ENCODE measurements at places on chromosomes 5 and 9.

DNA sequence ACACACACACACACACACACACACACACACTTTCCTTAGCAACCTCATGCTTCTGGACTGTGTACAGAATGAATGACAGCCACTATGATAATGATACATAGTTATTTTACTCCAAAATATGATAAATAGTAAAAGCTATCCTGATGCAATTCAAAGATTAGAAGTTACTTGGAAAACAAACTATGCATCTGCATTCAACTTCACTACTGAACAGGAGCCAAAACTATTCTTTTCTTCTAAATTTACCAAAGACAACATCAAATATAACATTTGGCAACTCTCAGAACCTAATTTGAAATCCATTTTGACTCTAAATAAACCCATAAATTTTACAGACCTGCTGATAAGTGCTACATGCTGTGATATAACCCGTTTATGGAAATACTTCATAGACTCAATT is 33.3 kb downstream of the GLIS3 start:
- no peak for DNase-seq

GRCh38 chr5:19987612-19988361 is at the start of gene CDH18:
TSS of gene CDH18 (minus strand) at chr5:19988200. CDS start at chr5:19838986, 149,214 bp downstream.
- peak; percentile 73 for DNase-seq

GRCh38 chr5:133983674-133984073 is 15.2 kb upstream of the C5orf15 start:
- DNase-seq = no peak

GRCh38 chr5:178293400-178293799 is 60.8 kb upstream of the PHYKPL start:
- no peak for DNase-seq

- no peak for DNase-seq
Measured at GRCh38 chr5:89697581-89697980, 712.0 kb downstream of the CETN3 start.

DNA sequence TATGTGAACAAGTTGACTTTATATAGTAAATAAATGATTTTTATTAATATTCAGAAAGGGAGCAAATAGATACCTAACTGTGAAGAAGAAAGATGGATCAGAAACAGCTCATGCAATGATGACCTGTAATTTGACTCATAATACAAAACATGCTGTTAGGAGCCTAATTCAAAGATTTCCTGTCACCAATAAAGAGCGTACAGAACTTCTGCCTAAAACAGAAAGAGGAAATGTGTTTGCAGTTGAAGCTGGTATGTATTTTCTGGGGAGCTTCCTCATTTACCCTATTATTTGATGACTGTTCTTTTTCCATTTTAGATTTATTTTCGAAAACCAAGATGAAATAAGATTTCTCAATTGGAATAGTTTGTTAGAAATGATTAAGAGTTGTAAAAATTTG is 11.4 kb downstream of the YTHDC2 start:
- DNase-seq = no peak

- DNase-seq = no peak
Measured at GRCh38 chr5:39022151-39022550, 52.0 kb downstream of the RICTOR start.

GRCh38 chr9:103427696-103428095 is 432.6 kb downstream of the CYLC2 start:
- DNase-seq = no peak

DNA sequence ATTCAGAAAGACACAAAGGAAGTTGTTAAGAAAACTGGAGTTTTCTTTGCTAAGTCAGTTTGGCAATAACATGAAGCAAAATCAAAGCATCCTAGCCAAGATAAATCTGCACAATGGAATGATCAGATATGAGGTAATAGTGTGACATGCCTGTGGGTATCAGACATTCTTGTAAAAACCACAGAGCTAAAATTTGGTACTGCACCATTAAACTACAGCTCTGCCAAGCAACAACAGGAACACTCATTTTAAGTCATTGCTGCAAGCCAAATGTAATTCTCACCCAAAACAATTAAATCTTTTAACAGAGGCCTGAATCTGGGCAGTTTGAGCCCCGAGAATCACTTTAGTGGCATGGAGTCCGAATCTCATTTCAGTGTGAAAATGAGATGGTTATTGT is 96.6 kb downstream of the VCAN start:
- no peak for DNase-seq

- DNase-seq = no peak
Measured at GRCh38 chr5:73155271-73156222, 17.4 kb upstream of the TMEM174 start.

DNA sequence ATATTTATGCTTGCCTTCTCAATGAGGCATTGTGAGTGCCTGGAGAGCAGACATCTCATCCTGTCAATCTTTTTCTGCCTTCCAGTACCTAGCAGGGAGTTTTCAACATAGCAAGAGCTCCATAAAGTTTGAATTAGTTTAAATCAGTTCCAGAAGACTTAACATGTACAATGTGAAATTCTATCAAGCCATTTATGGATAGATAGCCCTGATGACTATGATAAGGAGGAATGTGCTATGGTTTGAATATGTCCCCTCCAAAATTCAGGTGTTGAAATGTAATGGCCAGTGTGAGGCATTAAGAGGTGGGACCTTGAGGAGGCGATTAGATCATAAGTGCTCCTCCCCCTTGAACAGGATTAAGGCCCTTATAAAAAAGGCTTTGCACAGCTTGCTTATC is 306.9 kb upstream of the SMARCA2 start:
- no peak for DNase-seq

DNA sequence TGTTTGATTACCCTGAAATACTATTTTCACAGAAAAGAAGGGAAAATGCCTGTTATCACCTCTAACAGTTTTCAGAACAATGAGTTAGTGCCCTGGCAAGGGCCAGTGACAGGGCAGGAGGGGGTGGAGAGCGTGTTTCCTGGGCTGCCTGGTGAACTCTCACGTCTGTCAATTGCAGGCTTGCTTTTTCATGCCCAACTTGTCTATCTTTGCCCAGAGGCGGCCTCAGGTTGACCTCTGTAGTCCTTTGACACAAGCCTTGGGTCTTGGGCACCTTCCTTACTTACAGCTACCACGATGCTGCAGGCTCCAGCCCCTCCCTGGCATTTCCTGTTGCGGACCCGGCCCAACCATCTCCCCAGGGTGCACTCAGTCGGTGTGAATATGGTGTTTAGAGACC is 2.2 kb upstream of the CEL start:
- no peak for DNase-seq

DNA sequence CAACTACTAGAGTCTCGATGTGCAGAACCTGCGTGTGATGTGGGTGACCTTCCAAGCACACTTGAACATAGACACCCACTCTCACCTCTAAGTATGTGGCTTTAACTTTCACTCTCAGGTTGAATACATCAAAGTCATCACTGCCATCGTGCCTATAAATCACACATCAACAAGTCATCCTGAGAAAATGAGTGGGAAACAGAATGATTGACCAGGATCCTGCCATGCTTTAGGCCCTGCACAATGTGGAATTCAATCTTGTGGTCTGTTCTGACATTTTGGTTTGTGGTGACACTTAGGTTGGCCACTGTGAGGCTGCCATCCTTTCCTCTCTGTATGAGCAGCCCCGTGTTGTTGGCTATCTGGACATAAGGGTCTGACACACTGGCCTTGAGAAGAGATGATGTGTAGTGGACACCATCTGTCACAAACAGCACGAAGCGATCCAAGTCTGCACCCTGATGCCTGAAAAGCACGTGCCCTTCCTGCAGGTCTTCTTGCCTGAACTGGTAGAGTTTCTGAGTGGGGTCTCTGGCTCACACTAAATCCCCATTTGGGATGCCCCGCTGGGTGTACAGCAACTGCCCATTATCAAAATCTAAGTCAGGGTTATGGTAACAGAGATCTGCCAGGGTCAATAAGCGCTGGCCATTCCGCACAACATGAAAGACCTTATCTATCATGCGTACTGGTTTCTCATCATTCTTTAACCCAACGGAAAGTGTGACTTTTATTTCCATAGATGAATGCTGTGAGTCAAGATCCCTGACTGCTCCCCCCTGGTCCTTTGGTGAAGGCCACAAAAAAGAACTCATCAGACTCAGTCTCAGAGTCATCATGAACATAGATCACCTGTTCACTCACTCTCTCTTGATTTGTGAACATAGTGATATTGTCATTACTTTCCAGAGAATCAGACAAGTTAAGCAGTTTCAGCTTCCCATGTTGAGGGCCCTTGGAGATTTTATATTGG is 116.6 kb downstream of the ESM1 start:
- DNase-seq = no peak

DNA sequence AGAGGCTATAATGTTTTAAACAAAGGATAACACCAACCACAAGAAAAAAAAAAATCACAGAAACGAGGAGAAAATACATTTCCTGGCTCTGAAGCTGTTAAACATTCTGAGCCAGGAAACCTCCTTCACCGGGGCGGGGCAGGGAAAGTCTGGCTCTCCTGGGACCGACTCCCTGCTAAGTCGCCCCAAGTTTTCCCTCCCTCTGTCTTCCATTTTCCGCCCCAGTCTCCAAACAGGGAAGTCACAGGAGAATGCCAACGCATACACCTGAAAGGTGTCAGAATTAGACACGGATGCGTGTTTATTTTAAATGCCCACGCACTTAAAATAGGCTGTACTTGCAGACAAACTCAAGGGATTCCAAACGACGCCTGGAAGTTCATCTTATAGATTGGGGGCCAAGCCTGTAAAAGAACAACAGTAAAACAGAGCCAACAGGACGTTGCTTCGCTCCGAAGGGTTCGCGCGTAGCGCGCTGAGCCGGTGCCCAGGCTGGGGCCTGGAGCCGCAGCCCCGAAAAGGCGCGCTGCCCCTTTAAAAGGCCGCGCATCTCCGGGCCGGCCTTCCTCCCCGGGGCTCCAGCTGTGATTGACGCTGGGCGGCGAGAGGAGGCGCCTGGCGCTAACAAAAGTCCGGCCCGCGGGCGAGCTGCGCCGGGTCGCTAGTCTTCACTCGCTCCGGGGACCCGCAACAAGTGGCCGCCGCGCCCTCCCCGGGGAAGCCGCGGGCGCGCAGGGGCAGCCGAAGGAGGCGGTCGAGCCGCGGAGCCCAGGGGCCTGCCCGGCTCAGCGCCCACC is at the start of gene FBXL7:
FBXL7 (plus strand) TSS at position 653 of the 797 bp plus-strand sequence.
- DNase-seq = peak; percentile 82

- no peak for DNase-seq
Measured at GRCh38 chr9:92185681-92186080, 70.5 kb upstream of the SPTLC1 start.

DNA sequence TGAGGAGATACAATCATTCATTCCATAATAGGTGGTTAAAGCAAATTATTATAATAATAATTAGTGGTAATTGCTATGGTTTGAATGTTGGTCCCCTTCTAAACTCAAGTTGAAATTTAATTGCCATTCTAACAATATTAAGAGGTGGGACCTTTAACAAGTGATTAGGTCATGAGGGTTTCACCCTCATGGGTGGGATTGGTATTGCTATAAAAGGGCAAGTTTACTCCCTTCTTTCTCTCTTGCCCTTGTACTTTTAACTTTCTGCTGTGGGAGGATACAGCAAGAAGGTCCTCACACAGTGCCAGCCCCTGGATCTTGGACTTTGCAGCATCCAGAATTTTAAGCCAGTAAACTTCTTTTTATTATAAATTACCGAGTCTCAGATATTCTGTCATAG is 101.9 kb upstream of the PARP8 start:
- no peak for DNase-seq

DNA sequence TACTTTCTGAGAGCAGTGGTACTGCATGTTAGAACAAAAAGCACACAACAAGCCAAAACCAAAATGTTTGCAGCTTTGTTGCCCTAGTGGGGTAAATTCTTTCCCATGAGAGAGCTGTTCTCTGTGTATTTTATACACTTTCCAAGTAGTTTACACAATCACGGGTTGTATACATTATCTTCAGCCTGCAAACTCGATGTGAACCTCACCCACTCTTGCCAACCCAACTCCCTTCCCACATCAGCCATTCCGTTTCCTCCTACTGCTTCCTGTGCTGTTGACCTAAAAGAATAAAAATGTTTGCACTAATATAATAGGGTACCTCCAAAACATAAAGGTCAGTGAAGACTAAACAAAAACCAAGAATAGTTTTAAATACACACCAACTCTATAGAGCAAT is 47.0 kb downstream of the IQGAP2 start:
- DNase-seq = no peak

GRCh38 chr5:146440870-146441495 is 6.2 kb upstream of the TCERG1 start:
- no peak for DNase-seq

DNA sequence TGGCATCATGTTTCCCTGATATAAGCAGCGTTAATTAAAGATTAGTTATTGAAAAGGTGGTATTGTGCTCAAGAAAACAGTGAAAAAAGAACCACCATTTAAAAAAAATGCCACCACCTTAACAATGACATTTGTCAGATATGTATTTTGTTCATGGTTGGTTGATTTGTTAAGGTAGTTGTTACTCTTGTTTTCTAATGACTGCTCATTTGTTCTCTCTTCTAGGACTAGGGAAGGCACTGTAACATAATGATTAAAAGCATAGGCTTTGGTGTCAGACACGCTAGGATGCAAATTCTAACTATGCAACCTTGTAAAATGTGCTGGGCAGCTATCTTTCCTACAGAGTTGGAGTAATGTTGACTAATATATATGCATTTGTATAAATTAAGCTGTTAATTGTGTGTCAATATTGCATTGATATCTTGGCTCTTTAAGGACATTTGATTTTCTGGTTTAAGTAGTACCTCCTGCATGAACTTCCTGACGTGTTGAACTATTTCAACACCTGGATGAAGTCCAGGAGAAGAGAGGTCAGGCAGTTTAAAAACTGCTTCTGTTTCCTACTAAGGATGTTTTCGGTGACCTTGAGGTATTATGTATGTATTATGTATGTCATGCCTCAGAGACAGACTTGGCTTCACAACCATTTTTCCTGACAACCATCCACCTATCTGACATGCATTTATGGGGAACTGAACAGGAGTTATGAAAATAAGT is 77.8 kb downstream of the MUSK start:
- no peak for DNase-seq

- no peak for DNase-seq
Measured at GRCh38 chr9:105832096-105832710, 137.9 kb downstream of the TMEM38B start.

- no peak for DNase-seq
Measured at GRCh38 chr9:81851340-81851739, 76.9 kb upstream of the SPATA31D4 start.

DNA sequence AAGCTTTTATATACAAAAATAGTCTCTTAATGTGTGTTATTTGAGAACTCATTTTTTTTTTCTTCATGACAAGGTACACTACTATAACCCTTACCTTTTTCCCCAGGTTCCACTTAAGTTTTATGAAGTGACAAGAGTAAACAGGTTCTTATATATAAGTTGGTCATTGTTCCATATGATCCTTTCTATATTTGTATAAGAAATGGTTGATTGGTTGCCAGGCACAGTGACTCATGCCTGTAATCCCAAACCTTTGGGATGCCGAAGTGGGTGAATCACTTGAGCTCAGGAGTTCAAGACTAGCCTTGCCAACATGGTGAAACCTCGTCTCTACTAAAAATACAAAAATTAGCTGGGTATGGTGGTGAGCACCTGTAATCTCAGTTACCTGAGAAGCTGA is 108.3 kb downstream of the PCSK1 start:
- no peak for DNase-seq

GRCh38 chr5:1763548-1763911 is 36.1 kb downstream of the MRPL36 start:
- DNase-seq = peak; percentile 58
